ENCODE measurements at places on chromosomes 2 and 18.

DNA sequence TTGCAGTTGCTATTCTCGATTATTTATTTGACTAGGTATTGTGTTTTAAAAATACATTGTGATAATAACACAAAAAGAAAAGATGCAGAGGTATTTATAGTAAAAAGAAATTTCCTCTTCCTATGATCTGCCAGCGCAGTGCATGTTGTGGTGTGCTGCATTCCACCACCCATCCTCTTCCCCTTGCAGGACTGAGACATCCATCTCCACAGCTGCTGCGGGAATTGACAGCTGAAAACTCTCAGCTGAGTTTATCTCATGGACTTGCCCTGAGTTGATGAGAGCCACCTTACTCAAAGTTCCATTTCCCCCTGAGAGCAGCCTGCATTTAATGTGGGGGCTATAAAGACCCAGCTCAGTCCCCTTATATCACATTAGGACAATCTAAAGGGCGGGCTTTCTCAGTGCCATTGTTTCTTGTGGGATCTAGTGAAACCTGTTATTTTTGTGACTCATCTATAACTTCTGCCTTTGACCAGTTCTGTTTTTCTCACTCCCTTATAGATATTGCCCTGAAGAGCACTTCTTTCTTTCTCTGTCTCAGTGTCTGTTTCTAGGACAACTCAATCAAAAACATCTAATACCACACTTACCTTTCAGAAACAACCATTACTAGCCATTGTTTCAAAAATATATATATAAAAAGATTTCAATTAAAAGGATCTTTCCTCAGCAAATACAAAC is 698.5 kb downstream of the NR4A2 start:
- no peak for DNase-seq

DNA sequence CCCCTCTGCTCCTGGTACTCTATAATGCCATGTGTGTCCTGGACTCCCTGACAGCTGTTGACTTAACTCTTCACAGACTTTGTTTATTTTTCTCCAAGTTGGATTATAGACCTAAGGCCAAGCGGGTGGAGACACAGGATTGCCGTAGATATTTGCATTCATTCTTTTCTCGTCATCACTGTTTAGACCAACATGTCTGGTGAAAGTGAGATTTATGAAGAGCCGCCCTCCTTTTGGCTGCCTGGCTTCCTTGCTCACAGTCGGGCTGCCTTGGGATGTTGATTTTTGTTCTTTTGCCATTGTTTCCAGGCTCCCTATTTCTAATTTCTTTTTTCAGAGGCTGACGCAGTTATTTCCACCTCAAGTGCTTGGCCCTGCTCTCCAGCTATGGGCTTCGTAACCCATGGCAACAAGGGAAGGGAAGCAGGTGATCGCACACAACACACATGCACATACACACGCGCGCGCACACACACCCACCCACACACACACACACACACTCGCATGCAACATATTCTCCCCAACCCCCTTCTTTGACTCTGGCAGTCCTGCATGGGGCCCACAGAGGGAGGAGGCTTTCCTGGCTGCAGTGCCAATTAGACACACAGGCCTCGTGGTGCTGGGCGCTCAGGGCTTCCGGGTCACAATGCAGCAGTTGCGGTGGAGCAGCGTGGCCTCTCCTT is 296.5 kb downstream of the MTX2 start:
- DNase-seq: no peak

DNA sequence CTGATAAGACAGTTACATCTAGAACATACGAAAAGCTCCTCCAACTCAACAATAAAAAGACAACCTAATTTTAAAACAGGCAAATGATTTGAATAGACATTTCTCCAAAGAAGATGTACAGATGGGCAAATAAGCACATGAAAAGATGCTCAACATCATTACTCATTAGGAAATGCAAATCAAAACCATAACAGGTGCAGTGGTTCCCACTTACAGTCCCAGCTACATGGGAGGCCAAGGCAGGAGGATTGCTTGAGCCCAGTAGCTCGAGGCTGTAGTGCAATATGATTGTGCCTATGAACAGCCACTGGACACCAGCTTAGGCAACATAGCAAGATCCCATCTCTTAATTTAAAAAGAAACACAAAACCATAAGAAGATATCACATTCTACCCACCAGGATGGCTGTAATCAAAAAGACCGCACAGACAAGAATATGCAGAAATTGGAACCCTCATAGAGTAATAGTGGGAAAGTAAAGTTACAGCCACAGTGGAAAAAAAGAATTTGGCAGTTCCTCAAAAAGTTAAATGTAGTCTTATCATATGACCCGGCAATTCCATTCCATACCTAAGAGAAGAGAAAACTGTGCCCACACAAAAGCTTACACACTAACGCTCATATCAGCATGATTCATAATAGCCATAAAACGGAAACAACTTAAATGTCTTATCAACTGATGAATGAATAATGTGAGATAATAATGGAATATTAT is 30.5 kb upstream of the ARMC9 start:
- no peak for DNase-seq

DNA sequence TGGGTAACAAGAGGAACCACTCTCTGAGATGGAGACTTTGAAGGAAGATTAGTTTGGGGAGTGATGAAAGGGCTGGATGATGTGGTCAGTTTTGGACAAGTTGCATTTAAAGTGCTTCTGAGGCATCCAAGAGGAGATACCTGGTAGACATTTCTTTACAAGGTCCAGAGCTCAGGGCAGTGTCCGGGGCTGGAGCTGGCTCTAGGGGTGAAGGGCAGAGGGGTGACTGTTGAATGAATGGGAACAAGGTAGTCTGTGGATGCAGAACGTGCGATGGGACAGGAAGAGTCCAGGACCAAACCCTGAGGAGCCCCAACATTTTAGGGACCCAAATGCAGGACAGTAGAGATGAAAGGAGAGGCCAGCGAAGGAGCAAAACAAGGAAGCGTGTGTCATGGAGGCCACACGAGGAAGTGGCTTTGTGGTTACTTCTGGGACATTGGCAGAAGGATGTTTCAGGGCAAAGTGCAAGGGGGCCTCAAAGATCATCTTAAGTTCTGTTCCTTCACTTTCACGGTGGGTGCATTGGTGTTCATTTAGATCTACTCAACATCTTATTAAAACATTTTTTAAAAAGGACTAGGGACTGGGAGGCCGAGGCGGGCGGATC is 13.6 kb upstream of the GPR35 start:
- no peak for DNase-seq

DNA sequence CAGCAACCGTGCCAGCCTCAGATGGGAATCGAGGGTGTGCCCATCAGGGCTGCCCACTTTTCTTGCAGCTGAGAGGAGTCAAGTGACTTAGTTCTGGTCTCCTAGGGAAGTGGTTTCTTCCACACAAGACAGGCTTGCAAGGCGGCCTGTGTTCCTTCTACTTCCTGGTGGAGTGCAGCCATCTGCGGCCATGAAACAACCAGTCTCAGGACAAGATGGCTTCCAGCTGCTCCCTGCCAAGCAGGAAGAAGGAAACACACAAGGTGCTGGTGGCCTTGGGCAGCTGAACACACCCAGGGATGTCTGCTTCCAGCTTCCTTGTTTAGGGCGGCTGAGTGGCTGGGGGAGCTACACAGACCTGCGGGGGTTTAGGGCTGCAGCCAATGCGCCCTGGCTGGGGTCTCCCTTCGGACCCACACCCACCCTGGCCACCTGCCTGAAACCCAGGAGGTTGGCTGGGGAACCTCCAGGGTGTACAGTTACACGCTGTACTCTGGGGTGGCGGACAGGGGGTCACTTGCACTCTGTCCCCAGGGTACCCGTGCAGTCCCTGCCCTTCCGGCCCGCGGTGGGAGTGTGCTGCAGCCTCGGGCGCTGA is 34.7 kb downstream of the PTPN18 start:
- no peak for DNase-seq

DNA sequence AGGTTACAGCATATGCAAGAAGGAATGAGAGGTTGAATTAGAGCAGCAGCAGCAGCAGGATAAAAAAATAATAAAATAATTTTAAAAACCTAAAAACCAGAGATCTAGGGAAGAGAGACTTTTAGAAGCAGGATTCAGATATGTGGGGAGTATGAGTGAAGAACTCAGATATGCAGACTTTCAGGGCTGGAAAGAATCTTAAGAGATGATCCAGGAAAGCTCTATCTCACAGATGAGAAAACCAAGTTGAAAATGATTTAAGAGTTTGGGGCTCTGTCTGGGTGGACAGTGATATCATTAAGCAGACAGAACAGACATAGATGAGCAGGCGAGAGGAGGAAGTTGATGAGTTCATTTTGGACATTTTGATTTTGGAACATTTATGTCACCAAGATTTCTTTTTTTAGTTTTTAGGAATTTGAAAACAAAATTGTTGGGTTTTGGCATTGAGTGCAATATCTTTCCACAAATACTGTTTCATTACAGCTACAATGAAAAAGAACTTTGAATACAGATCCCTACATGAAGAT is 31.8 kb downstream of the BCL2 start:
- DNase-seq: no peak

Data from AG10803 (cell line).